ENCODE measurements at places on chromosomes 7 and 10. TPM values are rescaled to one million over a fixed set of nuclear protein-coding genes. Genes with fewer than 3 reads are reported as not detected.
A peak's percentile ranks its signal among the peaks of the same experiment; 100 is the strongest.

GRCh38 chr7:140056431-140057142, 6.2 kb downstream of the PARP12 start:
- DNase-seq = no peak

DNA sequence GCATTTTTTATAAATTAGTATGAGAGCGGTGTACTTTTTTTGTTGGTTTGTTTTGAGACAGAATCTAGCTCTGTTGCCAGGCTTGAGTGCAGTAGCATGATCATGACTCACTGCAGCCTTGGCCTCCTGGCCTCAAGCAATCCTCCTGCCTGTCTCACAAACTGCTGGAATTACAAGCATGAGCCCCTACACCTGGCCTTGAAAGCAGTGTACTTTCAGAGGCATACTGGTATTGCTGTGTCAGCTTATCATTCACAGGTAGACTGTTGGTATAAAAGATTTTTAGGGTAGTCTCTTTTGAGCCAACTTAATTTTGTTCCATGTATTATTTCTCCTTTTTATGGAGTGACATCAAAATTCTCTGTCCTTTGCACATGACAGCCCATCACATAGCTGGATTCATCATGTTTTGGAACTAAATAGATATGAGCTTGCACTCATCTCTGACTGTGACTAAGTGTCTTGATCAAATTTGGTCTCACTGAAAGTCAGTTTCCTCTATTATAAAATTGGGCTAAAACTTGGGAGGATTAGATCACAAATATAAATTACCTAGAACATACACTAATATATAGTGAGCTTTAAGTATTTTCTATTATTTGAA, 12.4 kb downstream of the GNAT3 start:
- DNase-seq = no peak

- DNase-seq = no peak
Measured at GRCh38 chr7:67950321-67951083, 953.9 kb downstream of the TYW1 start.

- DNase-seq = peak; percentile 84
Measured at GRCh38 chr7:92833024-92833765, 3.2 kb downstream of the CDK6 start.

GRCh38 chr7:67406976-67407375, 410.3 kb downstream of the TYW1 start:
- no peak for DNase-seq

DNA sequence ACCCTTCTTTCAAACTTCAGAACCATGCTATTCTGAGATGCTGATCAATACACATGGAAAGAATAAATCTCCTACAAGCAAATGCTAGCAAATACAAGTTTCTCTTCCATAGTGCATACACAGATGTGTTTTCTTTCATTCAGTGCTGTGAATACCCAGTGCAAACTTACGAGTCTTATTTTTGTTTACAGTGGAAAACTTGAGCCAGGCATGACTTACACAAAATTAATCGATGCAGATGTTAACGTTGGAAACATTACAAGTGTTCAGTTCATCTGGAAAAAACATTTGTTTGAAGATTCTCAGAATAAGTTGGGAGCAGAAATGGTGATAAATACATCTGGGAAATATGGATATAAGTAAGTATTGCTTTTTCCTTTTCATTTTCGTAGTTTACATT, 48.8 kb downstream of the PNLIPRP3 start:
- DNase-seq = no peak

- no peak for DNase-seq
Measured at GRCh38 chr10:8254350-8254749, 199.9 kb downstream of the GATA3 start.

- no peak for DNase-seq
Measured at GRCh38 chr7:148626828-148627227, 36.3 kb downstream of the C7orf33 start.

GRCh38 chr7:140060243-140060630, 2.5 kb downstream of the PARP12 start:
- DNase-seq = no peak

GRCh38 chr7:123752534-123752933, 3.7 kb upstream of the WASL start:
- no peak for DNase-seq

GRCh38 chr10:48814933-48815332, 124.7 kb downstream of the LRRC18 start:
- DNase-seq = no peak

DNA sequence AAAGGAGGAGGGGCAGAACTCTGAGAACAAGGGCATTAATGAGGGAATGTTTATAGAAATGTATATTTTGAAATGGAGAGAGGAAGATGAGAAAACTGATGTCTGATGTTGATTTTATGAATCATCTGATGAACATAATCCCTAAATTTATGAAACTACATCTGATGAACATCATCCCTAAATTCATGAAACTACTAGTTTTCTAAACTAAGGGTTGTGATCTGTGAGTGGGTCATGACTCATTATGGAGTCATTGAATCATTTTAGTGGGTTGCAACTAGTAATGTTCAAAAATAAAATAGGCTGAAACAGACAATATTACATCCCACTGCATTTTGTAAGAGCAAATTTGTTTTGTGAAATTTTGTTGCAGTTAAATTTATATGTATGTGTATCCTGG, 442.6 kb upstream of the TEX47 start:
- DNase-seq = no peak

GRCh38 chr7:120486164-120486563, 213.2 kb downstream of the KCND2 start:
- no peak for DNase-seq

GRCh38 chr7:120169996-120170783, 102.8 kb upstream of the KCND2 start:
- no peak for DNase-seq

Gene PON1
- total RNA-seq = not detected

Gene PPP1R9A
- total RNA-seq = 0.14 TPM

Gene ACTA2
- 1.4 TPM for total RNA-seq

Gene GPR146
- 9.5 TPM for total RNA-seq

Gene MMD2
- total RNA-seq = not detected

Gene CRYGN
- total RNA-seq = 0.39 TPM

Gene COMMD3
- total RNA-seq = 53.9 TPM

Gene ZNF503
- 0.13 TPM for total RNA-seq

Gene GDF2
- total RNA-seq = not detected
